ENCODE measurements at places on chromosomes 16 and 17.

GRCh38 chr17:48037036-48037837 lies at the start of gene COPZ2:
Gene COPZ2, minus strand, starts transcription at chr17:48037797. Its CDS starts 20 bp downstream, at chr17:48037777.
- DNase-seq = peak; percentile 61

GRCh38 chr17:21291357-21291756 lies 6.8 kb downstream of the MAP2K3 start:
- no peak for DNase-seq

DNA sequence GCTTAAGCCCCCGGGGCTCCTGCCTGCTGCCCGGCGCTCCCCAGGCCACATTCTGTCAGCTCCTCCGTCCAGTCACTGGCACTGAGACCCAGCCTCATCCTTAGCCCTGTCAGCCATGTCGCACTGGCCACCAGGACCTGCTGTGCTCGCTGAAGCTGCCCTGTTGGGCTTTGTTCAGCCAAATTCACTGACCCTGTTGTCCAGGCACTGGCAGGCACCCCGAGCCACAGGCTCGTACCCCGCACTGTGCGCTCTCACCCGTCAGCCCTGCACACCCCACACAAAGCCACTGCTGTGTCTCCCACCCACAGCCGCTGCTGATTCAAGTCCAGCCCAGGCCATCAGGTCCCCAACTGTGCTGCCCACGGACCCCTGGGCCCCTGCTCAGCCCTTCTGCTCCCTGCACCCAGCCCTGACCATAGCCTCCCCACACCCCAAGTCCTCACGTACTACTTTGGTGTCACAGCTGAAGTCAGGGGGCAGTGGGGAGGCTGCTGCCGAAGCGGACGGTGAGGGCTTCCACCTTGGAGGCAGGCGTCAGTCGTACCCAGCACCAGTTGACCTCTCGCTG lies 131.5 kb upstream of the CHMP6 start:
- no peak for DNase-seq

GRCh38 chr17:49952209-49952911 lies 16.6 kb upstream of the DLX4 start:
- DNase-seq = peak; percentile 47

DNA sequence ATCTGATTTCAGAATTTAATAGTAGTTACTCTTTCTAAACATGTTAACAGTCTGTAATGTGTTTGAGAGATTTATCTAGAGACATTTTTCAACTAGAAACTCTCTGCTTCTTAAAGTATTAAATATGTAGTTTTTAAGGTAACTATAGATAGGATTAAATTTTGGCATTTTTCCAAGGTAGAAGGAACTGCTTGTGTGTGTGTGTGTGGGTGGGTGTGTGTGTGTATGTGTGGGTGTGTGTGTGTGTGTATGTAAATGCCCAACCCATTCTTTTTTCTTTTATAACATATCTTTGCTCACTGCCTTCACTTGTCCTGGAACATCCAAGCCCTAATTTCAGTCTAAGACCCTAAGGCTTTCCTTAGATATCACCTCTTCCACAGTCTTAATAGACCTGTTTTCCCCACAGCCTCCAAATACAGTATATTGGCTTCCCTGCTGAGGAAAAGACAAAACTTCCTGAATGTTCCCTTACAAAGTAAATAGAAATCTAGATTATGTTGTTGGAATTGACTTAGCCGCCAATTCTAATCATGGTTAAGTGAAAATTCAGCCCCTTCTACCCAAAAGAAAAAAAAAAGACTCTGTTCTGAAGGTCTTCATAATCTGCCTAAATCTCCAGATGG lies 33.5 kb downstream of the NUP93 start:
- no peak for DNase-seq

GRCh38 chr17:77141846-77142449 lies 1.2 kb downstream of the SEC14L1 start:
- no peak for DNase-seq
